Purkinje cell (primary cell): ENCODE measurements at places on chromosomes 1 and 21. TPM values are rescaled to one million over a fixed set of nuclear protein-coding genes. Genes with fewer than 3 reads are reported as not detected.

The F13B gene
- not detected in 2 replicates for polyA plus RNA-seq

The ANGPTL3 gene
- polyA plus RNA-seq, result 1.1 TPM in 1 of 2 replicates, not detected in the other

The LCA5L gene
- polyA plus RNA-seq, result 1.5 and 3.0 TPM in 2 replicates

The THEM5 gene
- 0.42 TPM in 1 of 2 replicates, not detected in the other for polyA plus RNA-seq

The HMGCS2 gene
- polyA plus RNA-seq, result not detected in 2 replicates

The EXTL1 gene
- polyA plus RNA-seq, result 0.50 TPM in 1 of 2 replicates, not detected in the other

The PGBD5 gene
- polyA plus RNA-seq, result 8.1 TPM in 2 replicates

The GPR25 gene
- not detected in 2 replicates for polyA plus RNA-seq

The PLPPR4 gene
- polyA plus RNA-seq, result 803 and 925 TPM in 2 replicates

The LPAR3 gene
- not detected in 2 replicates for polyA plus RNA-seq

The PAPPA2 gene
- 0.27 and 0.47 TPM in 2 replicates for polyA plus RNA-seq

The OR6K3 gene
- polyA plus RNA-seq, result not detected in 2 replicates
